Activated T-helper 1 cell treated with anti-CD3 and anti-CD28 coated beads, Interleukin-12 subunit alpha, Interleukin-12 subunit beta, Interleukin-2, Interleukin-4 antibody, amounts not matched to agents 30 ng/mL and 10 ng/mL and 1 ng/mL, durations not matched to agents 14 hours and 24 hours and 36 hours (primary cell): ENCODE measurements at places on chromosomes 5 and 9. TPM values are rescaled to one million over a fixed set of nuclear protein-coding genes. Genes with fewer than 3 reads are reported as not detected.

- peaks cover 2% of the 10 kb centered on the region for H3K27me3 ChIP-seq
- no peak overlapping the region for H3K27ac ChIP-seq
- no peak for DNase-seq
- H3K4me3 ChIP-seq = no peak overlapping the region
- peaks cover 18% of the 10 kb centered on the region for H3K4me1 ChIP-seq
- peaks cover 16% of the 10 kb centered on the region for H3K36me3 ChIP-seq
Measured at GRCh38 chr9:20340511-20340861, 281.8 kb downstream of the MLLT3 start.

Gene HAVCR1
- total RNA-seq = 2.4 and 2.5 TPM in 2 replicates

Gene EQTN
- not detected in 2 replicates for total RNA-seq

- no peak overlapping the region for H3K27ac ChIP-seq
- no peak for DNase-seq
- H3K4me3 ChIP-seq = no peak overlapping the region
- H3K27me3 ChIP-seq = peaks cover 3% of the 10 kb centered on the region
Measured at GRCh38 chr5:173671121-173671949, 54.9 kb upstream of the BOD1 start.

DNA sequence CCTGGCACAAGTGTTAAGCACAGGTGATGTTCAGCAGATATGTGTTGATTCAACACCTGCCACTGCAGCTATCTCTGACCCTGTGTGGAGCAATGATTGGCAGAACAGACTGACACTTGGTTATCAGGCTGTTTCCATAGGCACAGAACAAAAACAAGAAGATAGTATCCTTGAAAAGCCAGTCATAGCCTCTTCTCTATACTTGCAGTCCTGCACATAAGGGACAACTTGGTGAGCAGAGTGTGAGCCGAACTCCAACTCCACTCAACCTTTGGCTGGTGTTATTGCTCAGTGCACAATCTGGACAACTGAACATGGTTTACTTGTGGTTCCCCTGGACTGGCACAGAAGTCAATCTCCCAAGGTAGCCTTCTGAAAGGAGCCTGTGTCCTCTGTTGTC, 99.2 kb downstream of the ADAMTS12 start:
- no peaks in the 10 kb centered on the region for H3K4me1 ChIP-seq
- H3K27ac ChIP-seq = no peak overlapping the region
- H3K27me3 ChIP-seq = peaks cover 3% of the 10 kb centered on the region
- H3K36me3 ChIP-seq = no peaks in the 10 kb centered on the region
- DNase-seq = no peak
- no peak overlapping the region for H3K4me3 ChIP-seq
